ENCODE measurements at places on chromosomes 12 and 14. TPM values are rescaled to one million over a fixed set of nuclear protein-coding genes. Genes with fewer than 3 reads are reported as not detected.

The CYP27B1 gene
- 0.86 TPM for polyA plus RNA-seq

The RBM25 gene
- 80.1 TPM for polyA plus RNA-seq

The BTG1 gene
- polyA plus RNA-seq = 50.2 TPM

The STYK1 gene
- 0.13 TPM for polyA plus RNA-seq

The HOXC13 gene
- not detected for polyA plus RNA-seq

The MIPOL1 gene
- 4.8 TPM for polyA plus RNA-seq

The SLC25A21 gene
- 1.2 TPM for polyA plus RNA-seq

The TEX52 gene
- polyA plus RNA-seq = 1.2 TPM

GRCh38 chr12:3453990-3454680 is 36.9 kb upstream of the PRMT8 start:
- DNase-seq = no peak

DNA sequence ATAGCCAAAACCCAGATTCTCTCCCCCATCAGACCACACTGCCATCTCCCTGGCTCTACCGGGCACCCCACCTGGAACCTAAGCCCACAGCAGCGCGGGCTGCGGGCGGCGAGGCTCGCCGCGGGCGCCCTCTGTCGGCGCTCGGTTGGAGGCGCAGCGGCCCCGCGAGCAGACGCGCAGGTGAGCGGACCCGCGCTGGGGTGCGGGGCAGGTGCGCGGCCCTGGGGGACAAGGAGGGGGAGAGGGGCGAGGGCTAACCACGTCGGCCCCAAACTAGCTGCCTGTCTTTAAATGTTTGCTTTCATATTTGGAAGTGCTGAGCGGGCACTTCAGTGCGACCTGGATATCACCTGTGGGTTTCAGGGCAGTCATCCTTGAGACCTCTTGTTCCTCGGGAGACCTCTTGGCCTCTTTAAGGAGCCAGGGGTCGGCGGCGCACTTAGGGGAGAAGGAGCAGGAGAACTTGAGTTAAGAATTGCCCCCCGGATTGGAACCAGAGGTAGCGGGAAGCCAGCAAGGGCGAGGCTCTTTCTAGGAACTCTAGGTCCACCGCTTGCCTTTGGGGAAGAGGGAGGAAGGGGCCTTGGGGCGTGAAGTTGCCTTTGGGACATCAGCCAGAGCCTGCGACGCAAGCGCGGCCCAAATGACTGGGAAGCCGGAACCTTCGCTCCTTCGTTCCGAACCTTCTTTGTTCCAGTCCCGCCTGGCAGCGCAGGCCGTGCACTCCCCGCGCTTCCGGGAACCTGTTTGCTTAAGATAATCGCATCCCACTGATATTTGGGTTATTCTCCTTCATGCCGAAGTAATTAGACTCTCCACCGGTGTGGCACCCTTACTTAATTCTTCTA is 78.7 kb downstream of the NEDD1 start:
- no peak for DNase-seq

GRCh38 chr12:129873833-129874208 is 30.0 kb downstream of the TMEM132D start:
- no peak for DNase-seq

DNA sequence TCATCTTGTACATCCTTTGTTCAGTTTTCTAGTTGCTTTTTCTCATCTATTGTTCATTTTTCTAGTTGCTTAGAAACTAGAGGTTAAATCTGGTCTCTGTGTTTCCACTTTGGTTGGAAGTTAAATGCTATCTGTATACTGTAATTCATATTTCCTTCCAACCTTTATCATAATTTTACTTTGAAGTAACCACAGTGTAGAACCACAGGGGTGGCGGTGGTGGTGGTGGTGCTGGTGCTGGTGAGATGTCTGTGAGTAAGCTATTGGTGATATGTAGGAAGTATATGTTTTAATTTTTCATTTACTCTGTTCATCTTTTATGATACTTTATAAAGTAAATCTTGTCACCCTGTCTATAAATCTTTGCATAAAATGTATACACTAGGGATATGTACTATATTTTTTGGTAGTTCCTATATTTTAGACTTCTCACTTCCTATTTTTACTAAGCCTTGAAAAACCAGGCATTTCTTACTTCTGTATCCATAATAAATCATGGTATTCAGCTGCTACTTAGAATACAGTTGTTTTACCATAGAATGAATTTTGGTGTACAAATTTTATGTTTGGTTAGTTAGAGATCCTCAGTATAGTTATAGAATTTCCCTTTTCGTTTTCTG is 31.9 kb downstream of the CCDC91 start:
- no peak for DNase-seq

DNA sequence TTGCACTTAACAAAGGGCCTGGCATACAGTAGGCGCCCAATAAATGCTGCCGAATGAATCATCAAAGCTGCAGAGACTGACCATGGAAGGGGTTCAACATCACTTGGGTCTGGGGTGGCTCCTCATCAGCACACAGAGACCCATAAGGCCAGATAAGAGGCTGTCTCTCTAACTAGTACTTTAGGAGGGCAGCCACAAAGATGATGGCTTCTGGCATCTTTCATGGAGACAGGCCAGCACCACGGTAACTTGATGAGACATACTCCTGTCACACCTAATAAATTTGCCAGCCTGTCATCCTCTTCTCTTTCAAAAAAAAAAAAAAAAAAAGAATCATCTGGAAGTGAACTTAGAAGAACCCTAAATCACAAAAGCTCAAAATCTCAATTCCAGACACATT is 3.4 kb downstream of the PRIMA1 start:
- DNase-seq = no peak

- DNase-seq = no peak
Measured at GRCh38 chr14:91723501-91723900, 8.4 kb downstream of the CATSPERB start.

DNA sequence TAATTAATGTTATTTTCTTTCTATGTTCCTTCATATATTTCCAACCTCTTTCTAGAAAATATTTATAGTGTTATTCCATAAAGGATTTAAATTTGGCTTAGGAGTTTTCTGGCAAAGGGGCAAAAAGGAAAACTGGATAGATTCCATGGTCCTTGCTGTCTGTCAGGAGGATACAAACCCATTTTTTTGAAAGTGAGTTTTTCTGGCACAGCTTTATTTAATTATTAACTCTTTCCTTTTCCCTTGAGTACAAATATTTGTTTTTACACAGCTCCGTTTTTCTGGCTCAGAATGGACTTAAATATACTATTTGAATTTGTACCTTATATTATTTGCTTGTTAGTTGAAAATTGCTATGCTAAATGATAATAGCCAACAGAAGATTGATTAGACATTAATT is 56.3 kb downstream of the MNAT1 start:
- DNase-seq = no peak

DNA sequence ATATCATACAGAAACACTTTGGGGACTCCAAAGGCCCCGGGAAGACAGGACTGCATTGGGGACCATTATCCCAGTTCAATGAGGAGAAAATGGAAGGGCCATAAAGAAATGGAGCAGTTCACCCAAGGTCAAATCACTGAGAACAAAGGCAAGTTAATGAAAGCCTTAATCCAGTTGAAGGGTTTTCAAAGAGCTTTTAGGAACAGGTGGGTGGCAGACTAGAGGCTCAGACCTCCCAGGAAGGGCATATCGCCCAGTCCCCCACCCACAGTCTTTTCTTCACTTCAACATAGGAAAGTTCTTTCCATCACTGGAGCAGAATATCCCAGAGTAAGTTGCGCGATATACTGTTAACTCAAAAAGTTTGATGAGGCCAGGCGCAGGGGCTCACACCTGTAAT is 136.1 kb upstream of the CCND2 start:
- no peak for DNase-seq

DNA sequence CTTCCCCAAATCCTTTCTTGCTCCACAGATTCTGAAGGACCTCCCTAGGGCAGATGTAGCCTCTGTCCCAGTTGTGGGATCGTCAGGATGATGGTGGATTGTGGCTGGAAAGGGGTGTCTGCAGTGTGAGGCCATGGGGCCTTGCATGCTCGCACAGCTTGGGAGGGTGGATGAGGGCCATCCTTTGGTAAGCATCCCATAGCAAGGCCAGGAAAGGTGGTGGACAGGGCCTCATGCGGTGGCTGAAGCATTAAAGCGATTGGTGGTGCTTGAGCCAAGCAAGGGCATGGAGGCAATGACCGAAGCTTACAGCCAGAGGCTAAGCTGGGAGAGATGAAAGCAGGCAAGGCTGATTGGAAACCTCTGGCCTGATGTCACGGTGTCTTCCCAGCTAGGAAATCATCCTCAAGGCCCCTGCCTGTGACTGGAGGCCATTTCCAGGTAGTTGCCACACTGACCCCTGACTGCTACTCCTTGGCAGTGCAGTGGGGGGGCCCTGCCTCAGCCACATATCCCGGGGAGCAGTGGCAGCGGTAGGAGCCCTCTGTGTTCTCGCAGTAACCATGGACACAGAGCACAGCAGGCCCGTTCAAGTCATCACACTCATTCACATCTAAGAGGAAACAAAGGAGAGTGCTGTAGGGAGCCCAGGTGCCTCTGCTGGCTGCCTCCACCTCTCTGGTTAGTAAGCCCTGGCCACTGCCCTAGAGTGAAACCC is 7.0 kb downstream of the ISCA2 start:
- no peak for DNase-seq

GRCh38 chr12:97022536-97023230 is 115.6 kb downstream of the NEDD1 start:
- DNase-seq = no peak

DNA sequence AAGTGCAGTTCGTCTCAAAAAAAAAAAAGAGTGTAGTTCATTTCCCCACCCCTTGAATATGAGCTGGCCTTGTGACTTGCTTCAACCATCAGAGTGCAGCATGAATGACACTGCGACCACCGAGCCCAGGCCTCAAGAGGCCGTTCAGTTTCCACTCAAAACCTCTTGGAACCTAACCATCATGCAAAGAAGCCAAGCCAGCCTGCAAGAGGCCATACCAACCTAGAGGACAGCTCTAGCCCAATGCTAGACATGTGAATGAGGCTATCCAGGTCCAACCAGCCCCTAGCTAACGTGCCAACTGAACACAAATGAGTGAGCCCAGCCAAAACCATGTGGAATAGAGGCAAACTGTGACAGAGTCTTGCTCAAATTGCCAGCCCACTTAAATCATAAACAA is 29.7 kb downstream of the R3HDM2 start:
- DNase-seq = no peak

- DNase-seq = no peak
Measured at GRCh38 chr12:115384391-115384790, 700.4 kb upstream of the TBX3 start.

DNA sequence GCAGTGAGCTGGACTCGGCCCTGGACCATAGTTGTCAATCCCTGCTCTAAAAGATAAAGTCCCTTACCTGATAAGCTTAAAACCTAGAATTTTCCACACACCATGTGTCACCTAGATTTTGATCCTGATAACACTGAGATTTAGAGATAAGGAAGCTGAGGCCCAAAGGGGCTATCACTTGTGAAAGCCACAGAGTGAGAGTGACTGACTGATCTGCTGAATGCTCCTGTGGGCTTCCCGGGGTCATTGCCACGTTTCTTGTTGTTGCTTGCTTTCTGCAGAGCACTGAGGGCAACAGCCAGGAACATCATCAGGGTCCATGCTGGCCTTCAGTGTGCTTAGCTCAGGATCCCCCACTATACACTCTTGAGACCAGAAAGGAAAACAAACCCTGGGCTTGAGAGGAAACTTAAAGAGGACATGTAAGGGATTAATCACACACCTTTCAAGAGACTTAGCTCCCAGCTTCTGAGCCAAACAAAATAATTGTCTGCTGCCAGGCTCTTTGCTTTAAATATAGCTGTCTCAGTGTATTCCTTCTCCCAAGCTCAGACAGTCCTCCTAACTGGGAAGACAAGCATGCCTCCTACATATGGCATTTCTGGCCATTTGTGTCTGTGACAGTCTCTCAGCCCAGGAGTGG is 82.6 kb upstream of the ARHGAP5 start:
- no peak for DNase-seq

- DNase-seq = no peak
Measured at GRCh38 chr12:90407841-90408240, 547.1 kb downstream of the CCER1 start.

DNA sequence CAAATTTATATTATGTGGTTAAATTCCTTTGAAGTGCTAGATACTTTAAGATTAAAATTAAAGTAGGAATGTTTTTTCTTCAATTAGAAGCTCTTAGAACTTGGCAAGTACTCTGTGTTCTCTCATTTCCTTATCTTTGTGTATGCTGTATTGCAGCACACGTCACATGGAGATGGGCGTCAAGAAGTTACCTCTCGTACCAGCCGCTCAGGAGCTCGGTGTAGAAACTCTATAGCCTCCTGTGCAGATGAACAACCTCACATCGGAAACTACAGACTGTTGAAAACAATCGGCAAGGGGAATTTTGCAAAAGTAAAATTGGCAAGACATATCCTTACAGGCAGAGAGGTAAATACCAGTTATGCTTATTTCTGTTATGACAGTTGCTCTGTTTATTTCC is 19.7 kb downstream of the MARK3 start:
- no peak for DNase-seq

GRCh38 chr14:101460521-101460920 is 100.8 kb upstream of the DIO3 start:
- DNase-seq = no peak

- no peak for DNase-seq
Measured at GRCh38 chr12:27511031-27511722, 12.8 kb upstream of the PPFIBP1 start.

DNA sequence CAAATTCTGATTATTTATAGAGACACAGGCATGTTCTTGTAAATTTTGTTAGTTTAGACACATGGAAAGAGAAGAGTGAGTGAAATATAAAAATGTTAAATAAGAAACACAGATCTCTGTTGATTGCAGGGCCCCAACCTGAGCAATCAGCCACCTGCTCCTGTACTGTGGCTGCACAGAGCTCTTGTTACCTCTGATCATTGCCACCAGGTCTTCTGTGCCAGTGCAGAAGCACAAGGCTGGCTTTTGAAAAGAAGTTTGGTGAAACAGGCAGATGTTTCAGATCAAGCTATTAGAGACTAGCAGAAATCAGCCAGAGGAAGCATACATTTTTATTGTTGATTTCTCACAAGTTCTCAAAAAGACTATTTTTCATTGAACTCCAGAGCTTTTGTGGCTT is 434.1 kb upstream of the OR4E1 start:
- no peak for DNase-seq

- DNase-seq = no peak
Measured at GRCh38 chr12:8032242-8033152, at the start of gene FOXJ2. TSS of gene FOXJ2 (plus strand) at chr12:8032716. CDS start at chr12:8039833, 7,117 bp downstream.

DNA sequence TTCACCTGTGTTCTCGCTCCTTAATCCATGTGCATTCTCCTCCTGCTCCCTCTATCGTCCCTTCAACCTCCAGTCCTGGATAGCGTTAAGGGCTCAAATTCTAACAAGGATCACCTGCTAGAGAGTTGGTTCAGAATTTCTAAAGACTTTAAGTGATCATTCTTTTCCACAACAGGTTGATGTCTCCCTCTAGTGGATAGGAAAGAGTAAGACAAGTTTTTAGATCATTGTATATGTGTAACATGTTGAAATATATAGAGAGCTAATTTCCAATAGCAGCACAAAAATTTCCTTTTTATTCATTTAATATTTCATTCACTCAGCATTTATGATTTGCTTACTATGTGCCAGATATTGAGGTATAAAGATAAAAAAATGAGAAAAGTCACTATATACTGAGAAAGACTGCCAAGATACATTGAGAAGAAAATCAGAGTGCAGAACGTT is 9.3 kb upstream of the ESR2 start:
- peak; percentile 31 for DNase-seq

All from forelimb muscle (tissue), 1 donor.